ENCODE measurements at places on chromosomes 11 and 22.

DNA sequence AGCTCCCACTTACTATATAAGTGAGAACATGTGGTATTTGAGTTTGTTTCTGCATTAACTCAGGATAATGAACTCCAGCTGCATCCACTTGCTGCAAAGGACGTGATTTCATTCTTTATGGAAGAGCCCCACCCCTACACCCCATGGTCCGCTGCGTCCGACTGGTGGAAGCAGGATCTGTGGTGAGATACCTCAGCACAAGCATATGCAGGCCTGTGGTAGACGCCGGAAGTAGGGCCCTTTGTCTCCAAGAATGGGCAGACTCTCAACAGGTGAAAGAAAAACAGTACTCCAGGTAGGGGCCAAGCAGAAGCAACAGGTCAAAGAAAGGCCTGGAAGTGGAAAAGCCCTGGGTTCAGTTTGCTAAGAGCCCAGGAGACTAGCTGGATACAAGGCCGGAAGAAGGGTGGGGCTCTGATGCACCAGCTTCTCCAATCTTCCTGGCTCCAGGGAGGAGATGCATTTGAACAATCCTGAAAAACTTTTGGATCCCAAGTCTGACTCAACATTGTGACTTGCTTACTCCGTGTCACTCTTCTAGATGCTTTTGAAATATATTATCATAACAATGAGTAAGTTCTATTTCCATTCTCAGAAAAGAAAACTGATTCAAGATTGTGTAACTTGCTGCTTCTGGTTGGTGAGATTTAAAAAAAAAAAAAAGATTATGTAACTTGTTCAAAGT lies 30.4 kb downstream of the NEAT1 start:
- no peak for DNase-seq

DNA sequence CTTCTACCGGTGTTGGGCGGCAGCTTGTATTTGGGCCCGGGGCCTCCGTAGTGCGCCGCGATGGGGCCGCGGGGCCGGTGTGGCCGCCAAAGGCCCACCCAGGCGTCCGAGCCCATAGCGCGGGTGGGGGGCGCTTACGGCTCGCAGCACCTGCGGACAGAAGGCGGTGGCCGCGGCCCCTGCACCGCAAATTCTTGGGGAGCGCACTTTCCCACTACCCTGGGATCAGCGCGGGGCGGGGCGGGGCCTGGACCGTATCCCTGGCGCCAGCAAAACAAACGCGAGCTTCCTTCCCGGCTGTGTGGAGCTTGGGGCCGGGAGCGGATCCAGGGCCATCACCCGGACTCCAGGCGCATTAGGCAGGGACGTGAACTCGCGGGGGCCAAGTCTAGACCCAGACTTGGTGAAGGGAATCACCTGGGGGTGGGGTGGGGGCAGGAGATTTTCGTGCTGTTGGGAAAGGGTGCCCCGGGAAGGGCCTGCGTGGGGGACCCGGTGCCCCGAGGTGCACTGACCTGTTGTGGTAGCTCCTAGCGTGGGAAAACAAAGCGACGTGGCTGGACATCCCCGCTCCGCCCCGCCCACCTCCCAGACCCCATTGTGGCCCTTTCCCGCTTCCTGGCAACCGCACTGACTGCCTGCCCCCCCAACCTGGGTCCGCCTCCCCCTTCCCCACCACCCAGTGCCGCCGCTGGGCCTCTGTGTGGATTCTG lies 2.3 kb upstream of the TYMP start:
- no peak for DNase-seq

DNA sequence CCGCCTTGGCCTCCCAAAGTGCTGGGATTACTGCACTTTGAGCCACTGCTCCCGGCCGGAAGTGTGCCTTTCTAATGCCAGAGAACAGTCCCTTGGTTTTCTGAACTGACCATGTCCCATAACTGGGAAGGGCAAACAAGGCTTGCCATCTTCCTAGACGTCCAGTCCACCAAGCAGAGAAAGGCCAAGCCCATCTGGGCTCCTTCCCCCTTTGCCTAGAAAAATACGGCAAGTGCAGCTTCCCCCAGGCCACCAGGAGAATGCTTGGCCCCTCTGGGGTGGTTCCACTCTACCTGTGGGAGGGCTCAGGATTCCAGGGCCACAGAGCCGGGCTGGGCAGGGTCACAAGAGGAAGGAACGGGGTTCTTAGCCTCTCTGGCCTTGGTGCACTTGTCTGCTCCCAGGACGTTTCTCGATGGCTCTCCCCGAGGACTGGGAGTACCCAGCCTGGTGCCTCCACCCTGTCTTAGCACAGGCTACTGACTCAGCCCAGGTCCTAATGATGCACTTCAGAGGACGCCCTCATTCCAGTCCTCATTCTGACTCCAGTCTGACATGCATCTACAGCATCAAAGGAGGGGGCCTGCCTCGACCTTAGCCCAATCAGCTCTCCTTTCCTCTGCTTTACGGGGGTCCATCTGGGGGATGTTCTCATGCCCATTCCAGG lies 1.2 kb downstream of the USP2 start:
- no peak for DNase-seq

DNA sequence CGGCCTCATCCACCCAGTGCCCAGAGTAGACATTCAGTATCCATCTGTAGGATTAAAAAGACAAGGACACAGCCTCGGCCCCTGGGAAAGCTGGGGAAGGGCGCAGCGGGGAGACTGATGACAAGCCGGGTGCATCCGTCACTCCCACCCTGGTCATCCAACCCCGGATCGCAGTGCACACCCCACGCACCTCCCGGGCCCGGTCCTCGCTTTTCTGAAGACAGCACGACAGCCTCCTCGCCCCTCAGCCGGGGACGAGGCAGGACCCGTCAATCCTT lies 1.1 kb downstream of the FCHSD2 start:
- DNase-seq: no peak

DNA sequence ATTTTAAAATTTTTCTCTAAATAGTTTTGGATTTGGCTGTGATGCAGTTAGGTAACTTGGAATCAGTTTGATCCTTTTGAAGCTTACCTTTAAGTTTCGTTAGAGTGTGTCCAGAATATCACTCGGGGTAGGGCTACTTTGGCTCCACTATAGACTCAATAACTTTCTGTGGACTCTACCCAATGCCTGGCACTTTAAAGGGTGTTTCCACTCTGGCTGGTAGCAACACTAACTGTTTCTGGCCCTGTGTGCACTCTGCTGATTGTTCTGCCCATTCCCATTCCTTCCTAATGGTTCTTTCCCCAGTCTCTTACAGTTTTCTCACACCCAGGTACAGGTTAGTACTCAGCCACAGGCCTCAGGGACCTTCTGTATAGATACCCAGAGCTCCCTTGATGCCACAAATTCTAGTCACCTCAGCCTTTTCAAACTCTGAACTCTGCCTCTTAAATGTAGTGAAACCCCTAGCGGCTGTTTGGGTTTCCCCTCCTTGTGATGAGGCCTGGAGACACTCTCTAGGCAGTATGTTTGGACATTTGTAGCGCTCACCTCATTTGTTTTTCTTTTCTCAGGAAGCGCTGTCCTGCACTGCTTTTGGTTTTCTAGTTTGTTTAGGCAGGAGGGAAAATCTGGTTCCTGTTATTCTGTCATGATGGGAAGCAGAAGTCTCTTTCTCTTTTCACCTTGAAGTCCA lies 16.8 kb downstream of the CUL5 start:
- no peak for DNase-seq

- no peak for DNase-seq
Observed at GRCh38 chr11:133908827-133909226, 47.9 kb downstream of the IGSF9B start.
